Karpas-422 (cell line): ENCODE measurements at places on chromosomes 6 and 20.

GRCh38 chr6:137903933-137904821, 37.1 kb downstream of the TNFAIP3 start:
- DNase-seq, result no peak

- no peak for DNase-seq
Observed at GRCh38 chr6:21791581-21791980, 198.0 kb downstream of the SOX4 start.

DNA sequence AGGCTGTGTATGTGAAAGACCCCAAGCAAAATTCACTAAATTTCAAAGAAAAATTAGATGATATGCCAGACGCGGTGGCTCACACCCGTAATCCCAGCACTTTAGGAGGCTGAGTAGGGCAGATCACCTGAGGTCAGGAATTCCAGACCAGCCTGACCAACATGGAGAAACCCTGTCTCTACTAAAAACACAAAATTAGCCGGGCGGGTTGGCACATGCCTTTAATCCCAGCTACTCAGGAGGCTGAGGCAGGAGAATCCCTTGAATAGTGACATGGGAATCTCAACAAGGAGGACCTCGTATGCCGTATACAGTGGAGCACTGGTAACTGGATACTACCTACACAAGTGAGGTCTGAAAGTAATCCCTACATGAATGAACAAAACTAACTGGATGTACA, 92.7 kb upstream of the JARID2 start:
- no peak for DNase-seq

DNA sequence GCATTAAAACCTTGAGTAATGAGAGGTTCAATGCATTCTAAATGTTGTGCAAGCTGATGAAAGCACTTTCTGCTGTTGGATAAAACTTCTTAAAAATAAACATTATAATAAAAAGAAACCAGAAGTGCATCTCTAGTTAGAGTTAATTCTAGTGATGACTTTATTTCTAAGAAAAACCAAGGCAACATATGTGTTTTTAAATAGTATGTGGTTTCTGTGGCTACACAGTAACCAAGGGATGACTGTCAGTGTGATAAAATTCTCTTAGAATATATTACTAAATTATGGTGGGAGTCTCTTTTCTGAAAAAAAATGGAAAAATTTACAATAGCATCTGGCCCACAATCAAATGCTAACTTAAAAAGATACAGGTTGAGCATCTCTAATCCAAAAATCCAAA, 117.0 kb downstream of the ME1 start:
- no peak for DNase-seq

- DNase-seq, result peak; percentile 6
Observed at GRCh38 chr6:3319610-3320200, 61.0 kb downstream of the PSMG4 start.

GRCh38 chr6:19734061-19734460, 103.1 kb upstream of the ID4 start:
- DNase-seq, result no peak

DNA sequence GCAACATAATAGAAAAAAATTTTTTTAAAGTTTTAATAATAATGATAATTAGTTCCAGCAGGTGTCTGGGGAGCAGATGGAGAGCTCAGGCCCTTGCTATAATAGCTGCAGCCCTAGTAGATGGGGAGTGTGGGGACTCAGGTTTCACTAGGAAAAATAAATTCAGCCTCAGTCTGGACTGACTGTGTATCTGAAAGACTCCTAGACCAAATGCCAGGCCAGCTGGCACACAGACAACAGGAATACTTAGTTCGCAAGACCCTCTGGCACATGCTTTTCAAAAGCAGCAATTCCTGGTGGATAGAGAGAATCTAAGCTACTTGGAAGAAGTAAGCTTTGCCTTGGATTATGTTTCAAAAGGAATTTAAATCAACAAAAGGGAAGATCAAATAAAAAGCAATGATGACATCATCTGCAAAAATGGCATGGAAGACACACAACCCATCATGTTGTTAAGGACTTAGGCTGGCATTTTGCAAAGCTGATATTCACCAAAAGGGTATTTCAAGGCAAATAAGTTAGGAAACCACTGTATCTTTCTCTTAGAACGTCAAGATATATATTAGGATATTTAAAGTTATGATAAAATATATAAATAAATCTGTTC, 107.8 kb downstream of the RNGTT start:
- no peak for DNase-seq

DNA sequence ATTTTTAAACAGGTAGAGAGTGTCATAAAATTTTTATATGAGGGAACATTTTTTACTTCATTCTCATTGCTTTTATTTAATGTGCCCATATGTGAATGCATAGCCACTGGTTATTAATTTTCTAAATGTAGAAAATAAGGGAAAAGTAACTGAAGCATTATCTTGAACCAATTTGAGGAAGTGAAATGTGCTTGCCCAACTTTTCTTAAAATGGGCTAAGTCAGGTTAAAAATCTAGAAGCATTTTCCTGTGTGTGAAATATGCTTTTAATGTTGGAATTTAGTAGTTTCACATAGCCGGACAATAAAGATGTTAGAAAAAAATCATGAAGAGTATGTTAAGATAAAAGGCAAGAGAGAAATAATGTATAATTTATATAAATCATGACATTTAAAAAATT, 3.8 kb downstream of the SEC23B start:
- DNase-seq, result no peak

GRCh38 chr20:703006-703405, 27.4 kb upstream of the SCRT2 start:
- no peak for DNase-seq

DNA sequence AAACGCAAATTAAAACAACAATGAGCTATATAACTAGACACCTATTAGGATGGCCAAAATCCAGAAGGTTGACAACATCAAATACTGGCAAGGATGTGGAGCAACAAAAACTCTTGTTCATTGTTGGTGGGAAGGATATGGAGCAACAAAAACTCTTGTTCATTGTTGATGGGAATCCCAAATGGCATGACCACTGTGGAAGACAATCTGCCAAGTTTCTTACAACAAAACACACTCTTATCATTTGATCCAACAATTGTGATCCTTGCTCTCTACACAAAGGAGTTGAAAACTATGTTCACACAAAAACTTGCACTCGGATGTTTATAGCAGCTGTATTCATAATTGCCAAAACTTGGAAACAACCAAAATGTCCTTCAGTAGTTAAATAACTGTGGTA, 61.8 kb upstream of the LAMA2 start:
- DNase-seq, result no peak

DNA sequence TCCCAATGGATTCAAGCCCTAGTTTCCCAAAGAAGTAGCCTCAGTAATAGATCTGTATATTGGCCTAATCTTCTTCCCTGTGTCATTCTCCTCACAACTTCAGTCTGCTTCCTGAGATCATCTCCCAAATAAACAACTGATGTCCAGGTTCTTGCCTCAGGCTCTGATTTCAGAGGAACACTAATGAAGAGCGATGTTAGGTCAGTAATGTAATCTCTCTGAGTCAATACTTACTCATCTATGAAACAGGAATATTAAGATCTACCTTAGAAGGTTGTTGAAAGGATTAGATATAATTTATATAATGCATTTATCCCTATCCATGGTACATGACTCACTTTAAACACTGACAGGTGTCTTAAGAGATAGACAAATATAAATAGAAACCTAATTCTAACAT, 246.0 kb upstream of the FLRT3 start:
- no peak for DNase-seq

DNA sequence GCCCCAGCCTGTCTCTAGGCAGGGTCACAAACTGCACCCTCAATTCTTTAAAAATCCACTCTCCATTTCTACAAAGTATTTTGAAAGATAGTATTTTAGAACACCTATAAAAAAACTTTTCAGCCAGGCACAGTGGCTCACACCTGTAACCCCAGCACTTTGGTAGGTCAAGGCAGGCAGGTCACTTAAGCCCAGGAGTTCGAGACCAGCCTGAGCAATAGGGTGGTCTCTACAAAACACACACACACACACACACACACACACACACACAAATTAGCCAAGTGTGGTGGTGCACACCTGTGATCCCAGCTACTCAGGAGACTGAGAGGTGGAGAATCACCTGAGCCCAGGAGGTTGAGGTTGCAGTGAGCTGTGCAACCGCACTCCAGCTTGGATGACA, 30.2 kb downstream of the SLC23A2 start:
- no peak for DNase-seq

DNA sequence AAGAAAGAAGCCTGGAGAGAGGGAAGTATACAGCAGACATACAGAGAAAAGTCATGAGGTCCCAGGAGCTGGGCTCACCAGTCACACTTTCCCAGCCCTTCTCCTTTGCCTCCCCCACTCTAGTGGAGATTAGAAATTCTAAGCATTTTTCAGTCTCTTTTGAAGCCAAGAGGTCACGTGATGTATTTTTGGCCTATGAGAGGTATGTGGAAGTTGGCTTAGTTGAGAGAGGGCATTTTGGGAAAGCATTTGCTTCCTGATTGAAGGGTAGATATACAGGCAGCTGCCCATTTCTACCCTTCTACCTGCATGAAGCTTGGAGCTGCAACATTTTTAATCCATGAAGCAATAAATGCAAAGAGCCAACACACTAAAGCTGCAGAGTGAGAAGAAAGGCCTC, 106.0 kb upstream of the TNFAIP3 start:
- no peak for DNase-seq

DNA sequence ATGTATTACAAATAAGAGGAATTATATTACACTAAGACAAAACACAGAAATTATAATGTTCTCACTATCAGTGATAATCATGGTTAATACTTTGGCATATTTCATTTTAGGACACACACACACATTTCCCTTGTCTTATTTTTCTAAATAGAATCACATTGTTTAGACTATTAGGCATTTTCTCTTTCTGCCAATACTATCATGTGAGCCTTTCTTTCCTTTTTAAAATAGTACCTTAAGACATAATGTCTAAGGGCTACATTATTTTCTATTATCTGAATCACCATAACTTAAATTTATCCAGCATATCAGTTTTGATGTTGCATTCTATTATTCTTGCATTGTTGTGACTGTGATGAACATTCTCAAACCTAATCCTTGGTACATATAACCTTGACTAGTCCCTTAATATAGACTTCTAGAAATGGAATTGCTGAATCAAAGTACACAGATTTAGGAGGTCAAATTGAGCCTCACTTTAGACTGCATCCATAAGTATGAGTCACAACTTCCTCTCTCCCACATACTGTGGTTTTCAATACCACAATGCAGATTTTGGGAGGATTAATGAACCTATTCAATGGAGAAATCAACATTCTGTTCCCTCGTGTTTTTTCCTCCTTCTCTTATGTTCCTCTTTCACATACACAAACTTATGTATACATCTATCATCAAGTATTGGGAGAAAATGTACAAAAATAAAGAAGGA, 212.6 kb downstream of the MOXD1 start:
- DNase-seq, result no peak

DNA sequence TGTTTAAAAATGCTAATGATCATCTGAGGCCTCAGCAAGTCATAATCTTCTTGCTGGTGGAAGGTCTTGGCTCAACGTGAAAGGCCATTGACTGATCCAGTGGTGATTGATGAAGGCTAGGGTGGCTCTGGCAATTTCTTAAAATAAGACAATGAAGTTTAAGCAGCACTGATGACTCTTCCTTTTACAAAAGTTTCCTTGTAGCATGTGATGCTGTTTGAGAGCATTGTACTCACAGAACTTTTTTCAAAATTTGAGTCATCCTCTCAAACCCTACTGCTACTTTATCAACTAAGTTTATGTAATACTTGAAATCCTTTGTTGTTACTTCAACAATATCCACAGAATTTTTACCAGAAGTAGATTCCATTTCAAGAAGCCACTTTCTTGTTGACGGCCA, 382.3 kb downstream of the ESR1 start:
- no peak for DNase-seq
